C1 segment of cervical spinal cord (tissue), 14 donors: ENCODE measurements at places on chromosomes 6 and 20.

- no peak for DNase-seq
These were observed 246.1 kb downstream of the SMOC2 start for GRCh38 chr6:168686831-168687730.

DNA sequence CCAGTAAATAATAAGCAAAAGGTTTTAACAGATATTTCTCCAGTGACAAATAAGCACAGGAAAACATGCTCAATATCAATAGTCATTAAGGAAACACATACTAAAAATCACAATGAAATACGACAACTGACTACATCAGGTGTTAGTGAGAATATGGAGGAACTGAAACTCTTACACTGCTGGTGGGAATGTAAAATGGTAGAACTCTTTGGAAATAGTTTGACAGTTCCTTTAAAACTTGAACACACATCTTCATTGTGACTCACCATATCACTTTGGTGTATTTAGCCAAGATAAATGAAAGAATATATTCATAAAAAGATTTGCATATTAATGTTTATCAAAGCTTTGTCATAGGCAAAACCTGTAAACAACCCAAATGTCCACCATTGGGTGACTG is 11.3 kb upstream of the MAP3K5 start:
- DNase-seq, result no peak

DNA sequence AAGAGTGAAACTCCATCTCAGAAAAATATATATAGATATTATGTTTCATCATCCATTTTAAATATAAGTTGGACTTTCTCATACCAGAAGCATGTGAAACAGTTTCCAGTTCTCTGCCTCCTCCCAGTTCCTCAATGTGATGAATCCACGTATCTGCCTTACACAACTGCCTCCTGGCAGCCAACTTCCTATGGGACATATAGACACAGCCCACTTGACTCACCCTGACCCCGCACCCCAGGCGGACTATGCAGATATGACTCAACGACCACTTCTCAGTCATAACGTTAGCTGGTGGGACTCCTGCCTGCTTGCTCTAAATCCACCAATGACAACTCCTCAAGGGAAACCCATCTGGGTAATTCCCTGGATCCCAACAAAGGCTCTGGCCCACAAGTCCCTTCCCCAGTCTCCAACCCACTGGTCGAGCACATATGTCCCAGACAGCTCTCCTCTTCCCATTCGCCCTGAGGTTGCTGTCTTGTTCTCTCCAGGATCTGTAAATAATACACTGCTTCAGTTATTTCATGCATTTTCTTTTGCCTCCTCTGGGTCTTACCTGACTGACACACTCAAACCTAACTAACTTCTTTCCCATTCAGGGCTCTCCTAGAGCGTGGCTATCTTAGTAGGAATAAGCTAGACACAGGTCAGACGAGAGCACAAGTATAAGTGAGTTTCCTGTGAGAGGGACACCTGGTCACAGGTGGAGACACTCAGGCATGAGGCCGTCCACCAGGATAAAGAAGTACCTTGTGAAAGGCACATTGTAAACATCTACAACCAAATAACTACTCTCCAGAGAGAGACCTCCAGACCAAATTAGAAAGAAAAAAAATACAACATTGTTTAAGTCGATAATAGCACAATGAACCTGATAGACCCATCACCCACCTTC is 548.5 kb downstream of the CD83 start:
- no peak for DNase-seq

DNA sequence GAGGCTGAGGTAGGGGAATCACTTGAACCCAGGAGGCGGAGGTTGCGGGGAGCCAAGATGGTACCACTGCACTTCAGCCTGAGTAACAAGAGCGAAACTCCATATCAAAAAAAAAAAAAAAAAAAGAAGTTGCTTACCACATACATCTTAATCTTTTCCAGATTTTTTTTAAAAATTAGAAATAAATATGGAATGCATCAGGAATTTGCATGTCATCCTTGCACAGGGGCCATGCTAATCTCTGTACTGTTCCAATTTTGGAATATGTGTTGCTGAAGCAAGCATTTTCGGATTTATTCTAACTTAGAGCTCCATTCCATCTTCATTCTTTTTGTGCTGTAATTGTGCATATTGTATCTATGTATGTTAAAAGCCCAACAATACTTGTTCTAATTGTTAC is 62.5 kb downstream of the TRPC4AP start:
- DNase-seq, result no peak
